ENCODE measurements at places on chromosomes 7 and 10. TPM values are rescaled to one million over a fixed set of nuclear protein-coding genes. Genes with fewer than 3 reads are reported as not detected.

DNA sequence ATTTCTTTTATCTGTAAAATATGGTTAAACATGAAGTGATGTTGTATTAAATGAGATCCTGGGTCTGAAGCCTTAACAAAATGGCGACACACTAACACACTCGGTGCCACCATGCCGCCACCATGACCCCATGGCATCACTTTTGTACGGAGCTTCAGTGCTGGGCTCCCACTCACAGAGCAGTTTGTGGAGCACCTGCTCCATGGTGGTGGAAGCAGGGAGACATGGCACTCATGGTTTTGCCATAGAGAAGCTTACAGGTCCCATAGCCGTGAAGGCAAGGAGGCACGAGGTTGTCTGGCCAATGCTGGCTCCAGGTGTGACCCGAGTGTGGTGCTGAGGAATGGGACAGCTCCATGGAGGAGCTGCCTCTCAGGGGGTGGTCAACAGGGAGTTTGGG lies 63.5 kb upstream of the EN2 start:
- H3K27ac ChIP-seq = no peak overlapping the region
- no peak for DNase-seq
- H3K36me3 ChIP-seq = no peaks in the 10 kb centered on the region
- no peaks in the 10 kb centered on the region for H3K4me1 ChIP-seq

DNA sequence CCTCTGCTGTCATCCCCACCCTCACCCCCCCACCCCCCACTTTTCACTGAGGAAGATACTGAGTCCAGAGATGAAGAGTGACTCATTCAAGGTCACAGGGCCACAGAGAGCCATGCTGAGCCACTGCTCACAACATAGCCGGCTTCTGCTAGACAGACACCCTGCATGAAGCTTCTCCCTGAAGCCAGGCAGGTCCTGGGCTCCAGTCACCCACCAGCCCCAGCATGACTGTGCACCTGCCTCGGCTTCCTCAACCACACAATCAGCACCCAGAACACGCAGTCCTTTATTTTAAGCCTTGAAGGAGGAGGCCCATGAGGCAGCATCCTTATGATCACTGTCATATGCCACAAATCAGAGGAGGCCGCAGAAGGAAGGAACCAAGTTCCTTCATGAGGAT lies 19.2 kb upstream of the PRKAG2 start:
- H3K36me3 ChIP-seq = no peaks in the 10 kb centered on the region
- no peak overlapping the region for H3K4me3 ChIP-seq
- no peaks in the 10 kb centered on the region for H3K4me1 ChIP-seq

DNA sequence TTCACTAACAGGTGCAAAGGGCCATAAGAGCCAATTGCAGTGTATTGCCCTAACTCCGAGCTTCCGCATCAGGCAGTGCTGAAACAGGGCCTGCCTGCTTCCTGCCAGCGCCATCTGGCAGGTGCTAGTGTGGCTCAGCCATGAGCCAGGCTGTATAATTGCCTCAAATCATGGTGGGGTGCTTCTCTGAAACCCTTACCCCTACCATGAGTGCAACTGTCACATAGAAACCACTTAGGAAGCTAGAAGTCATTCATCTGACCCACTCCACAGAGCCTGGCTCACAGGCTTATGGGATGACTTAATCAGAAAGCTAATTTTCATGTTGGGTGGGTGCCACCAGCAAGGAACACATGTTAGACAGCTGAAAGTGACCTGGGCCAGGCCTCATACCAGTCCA lies 133.3 kb upstream of the LAMB4 start:
- H3K4me1 ChIP-seq = peaks cover 4% of the 10 kb centered on the region

GRCh38 chr10:65348637-65349036 lies 1577.2 kb upstream of the LRRTM3 start:
- H3K27me3 ChIP-seq = no peaks in the 10 kb centered on the region
- no peak for DNase-seq
- no peaks in the 10 kb centered on the region for H3K36me3 ChIP-seq
- H3K4me1 ChIP-seq = no peaks in the 10 kb centered on the region
- H3K27ac ChIP-seq = no peak overlapping the region

- no peak overlapping the region for H3K4me3 ChIP-seq
- peaks cover 22% of the 10 kb centered on the region for H3K4me1 ChIP-seq
- no peak overlapping the region for H3K27ac ChIP-seq
- no peak for DNase-seq
- no peaks in the 10 kb centered on the region for H3K36me3 ChIP-seq
These were observed 71.9 kb upstream of the HABP2 start for GRCh38 chr10:113480851-113481502.

GRCh38 chr7:159195946-159196345 lies 51.3 kb upstream of the VIPR2 start:
- DNase-seq = no peak
- no peaks in the 10 kb centered on the region for H3K27me3 ChIP-seq
- no peak overlapping the region for H3K27ac ChIP-seq

DNA sequence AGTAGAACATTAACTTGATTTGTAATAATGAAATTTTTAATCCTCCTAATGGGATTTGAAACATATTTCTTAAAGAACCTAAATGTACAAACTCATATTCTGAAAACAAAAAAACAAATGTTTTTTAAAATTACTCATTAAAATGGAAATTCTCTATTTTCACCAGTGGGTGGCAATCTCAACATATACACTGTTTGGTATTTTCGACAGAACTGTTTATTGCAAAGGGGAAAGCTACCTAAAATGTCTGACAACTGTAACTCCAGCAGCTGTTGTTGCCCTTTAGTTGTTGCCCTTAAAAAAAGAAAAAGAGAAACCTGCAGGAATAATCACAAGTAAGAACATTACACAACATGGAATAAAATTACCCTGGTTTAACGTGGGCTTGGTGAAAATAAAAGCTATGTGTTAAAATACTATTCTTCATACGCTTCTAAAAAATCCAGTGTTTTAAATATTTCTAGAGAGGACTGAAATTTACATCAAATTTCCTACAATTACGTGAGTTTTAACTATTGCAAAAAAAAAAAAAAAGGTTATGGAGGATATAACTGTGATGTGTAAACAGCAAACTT lies 54.5 kb downstream of the COL1A2 start:
- H3K4me3 ChIP-seq = no peak overlapping the region
- DNase-seq = peak; percentile 74
- H3K27me3 ChIP-seq = no peaks in the 10 kb centered on the region
- H3K4me1 ChIP-seq = no peaks in the 10 kb centered on the region
- no peak overlapping the region for H3K27ac ChIP-seq
- no peaks in the 10 kb centered on the region for H3K36me3 ChIP-seq

GRCh38 chr10:30455816-30456215 lies 21.8 kb downstream of the MAP3K8 start:
- H3K4me1 ChIP-seq = peaks cover 22% of the 10 kb centered on the region
- no peak for DNase-seq
- no peaks in the 10 kb centered on the region for H3K27me3 ChIP-seq

DNA sequence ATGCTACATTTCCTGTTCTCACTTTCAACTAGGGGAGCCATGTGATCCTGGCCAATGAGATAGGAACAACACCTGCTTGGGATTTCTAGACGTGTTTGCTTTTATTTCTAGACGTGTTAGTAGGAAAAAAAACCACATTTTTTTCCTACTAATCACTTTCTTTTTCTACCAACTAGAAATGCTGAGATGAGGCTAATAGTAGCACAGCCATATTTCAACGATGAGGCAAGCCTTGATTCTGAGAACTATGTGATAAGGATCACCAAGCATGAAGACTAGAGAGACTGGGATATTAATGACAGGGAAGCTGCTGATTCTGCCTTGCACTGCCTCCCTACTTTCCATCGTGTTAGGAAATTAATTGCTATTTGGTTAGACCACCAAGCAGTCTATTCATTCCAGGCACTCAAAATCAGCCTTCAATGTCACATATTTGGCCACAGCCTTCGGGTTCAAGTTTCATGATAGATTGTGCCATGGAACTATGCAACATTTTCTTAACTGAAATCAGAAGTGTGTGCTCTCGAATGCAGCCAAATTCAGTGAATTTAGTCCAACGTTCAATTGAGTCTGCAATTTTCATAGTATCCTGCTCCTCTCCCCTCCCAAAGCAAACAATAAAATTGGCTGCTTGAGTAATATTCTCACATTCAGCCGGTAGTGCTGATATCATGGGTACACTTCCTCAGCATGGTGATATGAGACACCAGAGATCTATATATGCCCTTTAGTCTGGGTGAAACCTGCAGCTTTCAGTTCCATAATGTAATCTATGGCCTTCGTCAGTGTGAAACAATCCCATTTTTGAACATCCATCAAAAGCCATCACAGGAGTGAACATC lies 98.1 kb downstream of the GPR37 start:
- H3K4me1 ChIP-seq = no peaks in the 10 kb centered on the region
- no peak for DNase-seq

- no peaks in the 10 kb centered on the region for H3K27me3 ChIP-seq
- no peak overlapping the region for H3K4me3 ChIP-seq
- no peak for DNase-seq
- H3K36me3 ChIP-seq = no peaks in the 10 kb centered on the region
These were observed 96.1 kb downstream of the RNF133 start for GRCh38 chr7:122602800-122603199.

GRCh38 chr7:109387530-109387929 lies 817.9 kb downstream of the DNAJB9 start:
- H3K27me3 ChIP-seq = no peaks in the 10 kb centered on the region
- H3K36me3 ChIP-seq = no peaks in the 10 kb centered on the region
- H3K4me1 ChIP-seq = no peaks in the 10 kb centered on the region
- H3K27ac ChIP-seq = no peak overlapping the region
- no peak overlapping the region for H3K4me3 ChIP-seq

DNA sequence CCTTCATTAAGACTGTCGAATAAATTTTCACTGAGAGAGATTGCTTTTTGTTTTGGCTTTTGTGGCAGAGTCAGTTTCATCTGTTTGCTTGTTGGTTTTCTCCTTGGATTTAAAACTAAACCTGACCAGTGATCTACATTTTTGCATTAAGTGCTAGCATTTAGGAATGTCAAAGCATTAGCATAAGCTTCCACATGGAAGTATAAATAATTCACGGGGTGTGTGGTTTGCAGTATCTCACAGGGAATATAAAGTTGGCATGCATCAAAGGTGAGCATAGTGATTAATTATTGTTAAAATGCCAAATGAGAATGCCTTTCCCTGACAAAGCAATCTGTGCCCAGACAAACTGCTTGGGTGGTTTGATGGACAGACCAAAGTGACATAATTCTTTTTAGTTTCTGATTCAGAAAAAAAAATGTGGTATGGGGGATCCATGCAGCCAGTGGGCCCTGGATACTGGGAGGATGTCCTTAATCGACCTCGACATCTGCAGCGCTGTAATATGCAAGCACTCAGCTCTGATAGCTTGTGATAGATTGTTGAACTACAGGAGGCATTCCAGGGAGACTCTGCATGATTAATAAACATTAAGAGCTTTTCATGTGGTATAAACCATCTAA lies 339.3 kb upstream of the POM121L12 start:
- H3K4me3 ChIP-seq = no peak overlapping the region
- DNase-seq = no peak
- H3K27me3 ChIP-seq = no peaks in the 10 kb centered on the region
- no peaks in the 10 kb centered on the region for H3K36me3 ChIP-seq
- no peak overlapping the region for H3K27ac ChIP-seq

- H3K4me3 ChIP-seq = no peak overlapping the region
- no peak overlapping the region for H3K27ac ChIP-seq
- no peak for DNase-seq
- no peaks in the 10 kb centered on the region for H3K36me3 ChIP-seq
These were observed 74.2 kb downstream of the SNX10 start for GRCh38 chr7:26365901-26366275.

DNA sequence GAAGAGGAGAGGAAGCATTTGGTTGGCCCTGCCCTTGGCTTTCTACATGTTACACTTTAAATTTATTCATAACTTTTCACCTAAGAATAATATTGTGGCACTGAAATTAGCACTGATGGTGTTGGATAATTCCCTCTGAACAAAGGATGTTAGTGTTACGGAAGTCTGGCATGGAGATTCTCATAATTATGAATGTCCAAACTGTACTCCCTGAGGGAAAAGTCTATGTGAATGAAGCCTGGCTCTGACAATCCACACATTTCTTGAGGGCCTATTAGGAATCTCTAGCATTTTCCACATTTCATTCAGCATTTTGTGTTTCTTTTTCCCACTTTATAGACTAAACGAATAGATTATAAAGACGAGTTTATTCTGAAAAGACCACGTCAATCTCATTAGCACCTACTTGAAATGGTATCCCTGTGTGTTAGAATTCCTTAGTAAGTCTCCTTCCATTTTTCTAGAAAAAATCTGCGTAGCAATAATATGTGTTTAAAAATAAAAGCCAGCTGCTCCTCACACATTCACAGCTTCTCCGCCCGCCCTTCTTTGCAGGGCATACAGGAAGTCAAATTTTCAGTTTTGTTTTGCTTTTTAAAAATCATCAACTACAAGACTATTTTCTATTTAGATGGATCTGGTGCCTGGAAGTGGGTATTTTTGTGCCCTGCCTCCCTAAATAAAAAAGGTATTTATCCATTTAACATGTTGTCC lies 131.8 kb upstream of the PALS2 start:
- no peaks in the 10 kb centered on the region for H3K36me3 ChIP-seq
- no peak for DNase-seq

GRCh38 chr7:94906065-94906851 lies 1.1 kb upstream of the PPP1R9A start:
- no peaks in the 10 kb centered on the region for H3K36me3 ChIP-seq
- no peak overlapping the region for H3K27ac ChIP-seq
- peaks cover 58% of the 10 kb centered on the region for H3K27me3 ChIP-seq
- no peak overlapping the region for H3K4me3 ChIP-seq
- DNase-seq = no peak
- no peaks in the 10 kb centered on the region for H3K4me1 ChIP-seq

- H3K27me3 ChIP-seq = no peaks in the 10 kb centered on the region
- peaks cover 16% of the 10 kb centered on the region for H3K4me1 ChIP-seq
- peak; percentile 78 for DNase-seq
These were observed 1.9 kb downstream of the MRPS33 start for GRCh38 chr7:141012696-141013344.

DNA sequence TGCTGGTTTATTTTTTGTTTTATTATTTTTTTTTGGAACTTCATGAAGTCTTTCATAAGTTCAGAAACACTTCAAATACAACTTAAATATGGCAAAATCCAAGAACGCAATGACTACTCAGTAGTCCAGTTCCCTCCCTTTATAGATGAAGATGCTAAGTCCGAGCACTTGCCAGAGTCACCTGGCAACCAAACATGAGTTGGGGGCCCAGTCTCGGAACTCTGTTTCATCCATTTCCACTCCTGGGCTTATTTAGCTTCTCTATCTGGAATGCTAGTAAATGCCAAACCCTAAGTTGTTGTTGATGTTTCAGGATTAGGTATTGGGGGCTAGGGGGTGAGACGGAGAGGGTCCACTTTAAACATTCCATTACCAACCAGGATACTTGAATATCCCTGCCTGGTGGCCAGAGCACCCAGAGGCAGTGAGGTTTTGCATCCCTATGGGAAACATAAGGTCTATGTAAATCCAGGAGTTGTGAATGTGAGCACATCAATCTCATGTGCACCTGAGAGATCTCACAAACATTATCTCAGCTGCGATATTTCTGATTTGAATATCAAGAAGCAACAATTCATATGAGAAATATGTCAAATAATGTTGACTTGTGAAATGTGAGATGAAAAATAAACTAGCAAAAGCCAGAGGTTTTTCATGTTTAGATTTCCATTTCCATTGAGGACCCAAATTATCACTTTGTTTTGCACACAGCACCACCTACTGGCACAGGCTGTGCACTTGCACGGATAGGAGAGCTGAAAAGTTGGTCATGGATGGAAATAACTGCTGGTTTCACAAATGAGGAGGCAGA lies 129.3 kb downstream of the PKD1L1 start:
- H3K4me3 ChIP-seq = no peak overlapping the region
- no peak overlapping the region for H3K27ac ChIP-seq
- no peaks in the 10 kb centered on the region for H3K27me3 ChIP-seq
- H3K4me1 ChIP-seq = peaks cover 12% of the 10 kb centered on the region
- peak; percentile 83 for DNase-seq

Gene TAS2R4
- 0.32 TPM for total RNA-seq

Gene OR2A1
- total RNA-seq = 0.13 TPM

Gene HOXA5
- total RNA-seq = 0.25 TPM

Data from GM23248 (cell line).